ENCODE measurements at places on chromosomes 6 and 20.

- DNase-seq: no peak
These were observed 559 bp downstream of the LAMA5 start for GRCh38 chr20:62366370-62367135.

DNA sequence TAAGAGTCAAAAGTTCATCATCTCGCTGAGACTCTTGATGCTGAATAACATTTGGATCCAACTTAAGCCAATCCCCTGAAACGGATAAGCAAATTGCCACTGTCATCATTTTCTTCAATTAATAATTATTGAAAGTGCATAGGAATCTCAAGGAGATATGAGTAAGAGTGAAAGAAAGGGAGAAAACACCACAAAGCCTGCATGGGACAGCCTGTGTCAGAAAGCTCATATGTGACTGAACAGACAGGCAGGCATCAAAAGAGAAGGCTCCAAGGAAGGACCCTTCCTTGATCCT, 13.3 kb downstream of the ATXN1 start:
- no peak for DNase-seq

GRCh38 chr6:128352366-128352765, 168.0 kb downstream of the PTPRK start:
- DNase-seq: no peak

- DNase-seq: no peak
These were observed 24.1 kb downstream of the COL20A1 start for GRCh38 chr20:63317061-63317460.
